NCI-H2171 (cell line): ENCODE measurements at places on chromosomes 12 and 14.

DNA sequence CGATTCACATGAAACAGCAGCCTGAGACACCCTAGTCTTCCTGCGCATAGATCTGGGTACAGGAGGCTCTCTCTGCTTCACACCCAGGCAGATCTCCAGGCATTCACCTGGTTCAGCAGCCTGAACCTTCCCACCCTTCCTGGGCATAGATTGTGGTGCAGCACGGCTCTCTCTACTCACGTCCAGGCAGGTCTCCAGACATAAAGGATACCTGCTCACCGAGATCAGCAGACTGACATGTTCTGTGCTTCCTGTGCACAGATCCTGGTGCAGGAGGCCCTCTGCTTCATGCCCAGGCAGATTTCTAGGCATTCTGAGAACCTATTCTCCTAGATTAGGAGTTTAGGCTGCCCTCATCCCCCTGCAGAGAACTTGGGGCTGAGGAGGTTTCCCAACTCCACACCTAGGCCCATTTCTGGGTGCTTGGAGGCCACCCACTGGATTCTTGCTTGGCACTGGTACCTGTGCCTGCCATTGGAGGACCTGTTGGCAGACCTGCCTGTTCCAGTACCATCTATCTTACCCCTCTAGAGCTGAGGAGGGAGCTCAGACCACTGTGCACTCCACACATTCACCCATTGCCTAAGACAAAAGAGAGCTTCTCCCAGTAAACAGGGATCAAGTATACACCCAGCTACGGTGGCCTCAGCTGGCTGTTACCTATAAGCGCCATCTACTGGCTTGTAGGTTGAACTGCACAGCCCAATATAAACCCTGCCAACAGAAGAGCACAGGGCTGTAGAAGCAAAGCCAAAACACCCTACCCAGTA, 28.0 kb upstream of the GARIN6 start:
- no peak for DNase-seq

- DNase-seq, result no peak
These were observed 37.3 kb downstream of the PRKCH start for GRCh38 chr14:61358554-61359226.

- no peak for DNase-seq
These were observed 15.1 kb upstream of the DRAM1 start for GRCh38 chr12:101862245-101862644.

DNA sequence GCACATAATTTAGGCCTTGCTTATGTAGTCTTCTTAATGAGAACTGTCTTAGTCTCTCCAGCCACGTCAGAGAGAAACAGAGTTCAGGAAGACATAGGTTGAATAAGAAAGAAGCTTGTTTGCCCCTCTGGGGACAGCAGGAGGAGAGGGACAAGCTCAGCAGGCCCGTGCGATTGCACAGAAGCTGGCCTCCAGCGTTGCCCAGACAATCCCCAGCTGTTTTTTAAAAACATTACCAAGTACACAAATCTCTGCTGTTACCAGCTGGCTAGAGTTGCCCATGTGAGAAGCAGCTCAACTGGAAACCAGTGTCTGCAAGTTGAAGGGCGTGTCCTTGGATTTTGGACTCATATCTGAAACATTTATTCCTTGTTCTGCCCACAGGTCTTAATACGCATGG, 232.6 kb downstream of the EFCAB11 start:
- DNase-seq, result no peak

DNA sequence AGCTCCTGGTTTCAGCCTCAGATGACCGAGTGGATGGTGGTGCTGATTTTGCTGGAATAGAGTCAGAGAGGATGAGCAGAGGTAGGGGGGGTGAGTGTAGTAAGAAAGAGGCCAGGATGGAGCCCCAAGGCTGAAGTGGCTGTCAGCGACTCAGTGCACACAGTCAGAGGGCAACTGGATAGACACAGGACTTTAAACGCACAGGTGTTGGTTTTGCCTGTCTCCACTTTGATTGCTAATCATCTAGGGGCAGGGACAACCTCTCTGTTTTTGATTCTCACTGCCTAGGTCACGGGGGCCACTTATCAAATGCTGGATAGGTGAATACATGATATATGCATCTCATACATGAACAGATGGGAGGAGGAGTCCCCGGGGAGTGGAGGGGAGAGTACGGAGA, 99.5 kb downstream of the EGLN3 start:
- DNase-seq, result peak; percentile 81

GRCh38 chr12:12622418-12622817, 10.7 kb downstream of the CREBL2 start:
- no peak for DNase-seq

GRCh38 chr12:49187184-49187583, 1.7 kb downstream of the TUBA1A start:
- peak; percentile 16 for DNase-seq

DNA sequence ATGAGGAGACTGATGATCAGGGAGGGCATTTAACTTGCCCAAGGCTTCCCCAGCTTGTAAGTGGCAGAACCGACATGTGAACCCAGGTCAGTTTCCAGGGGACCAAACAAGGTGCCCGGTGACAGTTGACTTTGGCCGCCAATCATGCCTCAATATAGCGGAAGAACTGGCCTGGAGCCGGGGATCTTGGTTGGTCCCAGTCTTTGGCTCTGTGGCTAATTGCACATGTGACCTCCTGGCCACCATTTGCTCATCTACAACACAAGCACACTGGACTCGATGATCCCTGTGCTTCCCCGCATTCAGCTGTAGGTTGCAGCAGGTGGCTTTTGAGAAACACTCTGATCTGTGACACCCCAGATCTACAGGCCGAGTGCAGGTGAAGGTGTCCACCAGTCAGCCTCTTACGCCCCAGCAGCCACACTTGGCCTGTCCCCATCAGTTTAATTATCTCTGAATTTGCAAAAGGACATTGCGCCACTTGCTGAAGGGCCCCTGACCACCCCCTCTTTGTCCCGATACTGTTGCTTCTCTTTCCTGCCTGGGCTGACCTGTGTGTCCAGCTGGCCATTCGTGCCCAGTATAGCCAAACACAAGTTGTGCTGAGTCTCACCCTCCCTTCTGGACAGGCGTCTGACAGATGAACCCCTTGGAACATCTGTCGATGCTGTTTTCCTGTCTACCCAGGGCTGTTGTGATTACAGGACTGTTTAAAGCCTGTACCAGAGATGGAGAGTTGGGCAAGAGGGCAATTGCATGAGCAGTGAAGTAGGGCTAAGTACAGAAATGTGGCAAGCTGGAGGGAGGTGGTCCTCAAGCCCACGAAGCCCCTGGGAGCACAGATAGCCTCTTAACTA, 14.1 kb downstream of the ACACB start:
- DNase-seq, result no peak

GRCh38 chr12:69744109-69744508, 5.4 kb downstream of the RAB3IP start:
- DNase-seq, result no peak

GRCh38 chr14:33811721-33812120, 139.2 kb downstream of the EGLN3 start:
- no peak for DNase-seq

- DNase-seq, result no peak
These were observed 95.8 kb downstream of the C12orf42 start for GRCh38 chr12:103399986-103400385.

- no peak for DNase-seq
These were observed 251.4 kb downstream of the MSRB3 start for GRCh38 chr12:65529771-65530435.

DNA sequence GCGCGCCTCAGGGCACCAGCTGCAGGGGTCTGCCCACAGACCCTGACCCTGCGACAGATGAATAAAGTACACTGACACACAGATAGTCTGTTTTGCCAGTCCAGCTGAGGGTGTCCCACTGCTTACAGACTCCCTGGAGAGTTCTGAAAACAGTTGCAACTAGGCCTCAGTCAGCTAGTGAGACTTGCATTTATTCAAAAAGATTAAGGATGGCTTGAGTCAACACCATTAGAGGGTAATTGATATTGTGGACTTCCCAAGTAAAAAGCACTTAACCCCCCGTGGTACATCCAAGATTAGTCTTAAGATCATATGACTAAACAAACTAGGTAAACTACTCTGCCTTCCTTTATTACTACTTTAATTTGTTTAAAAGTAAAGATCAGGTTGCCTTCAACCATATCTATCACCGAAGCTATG, 11.1 kb upstream of the PSEN1 start:
- DNase-seq, result no peak

DNA sequence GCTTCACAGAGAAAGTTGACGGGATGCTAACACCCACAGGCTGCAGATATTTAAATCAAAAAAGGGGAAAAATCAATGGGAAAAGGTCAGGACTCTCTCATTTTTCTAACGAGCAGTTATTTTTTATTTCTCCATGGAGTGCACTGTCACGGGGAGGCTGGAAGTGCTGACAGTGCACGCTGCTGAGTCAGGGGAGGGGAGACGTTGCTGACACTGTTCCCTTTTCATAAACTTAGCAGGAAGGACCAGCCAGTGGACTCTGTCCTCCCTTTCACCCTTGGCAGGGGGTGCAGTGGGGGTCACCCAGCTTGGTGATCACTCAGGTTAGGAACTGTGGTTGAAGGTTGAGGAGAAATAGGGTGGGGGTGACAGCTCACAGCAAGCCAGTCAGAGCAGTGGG, 65.6 kb upstream of the FUT8 start:
- no peak for DNase-seq

GRCh38 chr12:111434680-111435338, 29.1 kb downstream of the SH2B3 start:
- DNase-seq, result no peak

- DNase-seq, result no peak
These were observed 4.2 kb upstream of the SLC8A3 start for GRCh38 chr14:70192915-70193314.

DNA sequence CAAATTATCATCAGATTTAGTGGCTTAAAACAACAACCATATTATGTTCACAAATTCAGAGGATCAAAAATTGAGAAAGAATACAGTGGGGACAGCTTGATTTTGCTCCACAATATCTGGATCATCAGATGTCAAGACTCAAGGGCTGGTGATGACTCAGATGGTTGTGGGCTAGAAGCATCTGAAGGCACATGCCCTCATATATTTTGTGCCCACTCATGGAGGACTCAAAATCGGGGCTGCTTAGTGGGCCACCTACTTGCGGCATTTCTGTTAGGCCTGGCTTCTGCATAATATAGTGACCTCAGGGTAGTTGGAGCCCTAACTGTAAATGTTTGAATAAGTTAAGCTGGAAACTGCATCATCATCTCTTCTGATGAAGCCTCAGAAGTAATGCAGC, 584.5 kb downstream of the SLC16A7 start:
- no peak for DNase-seq

DNA sequence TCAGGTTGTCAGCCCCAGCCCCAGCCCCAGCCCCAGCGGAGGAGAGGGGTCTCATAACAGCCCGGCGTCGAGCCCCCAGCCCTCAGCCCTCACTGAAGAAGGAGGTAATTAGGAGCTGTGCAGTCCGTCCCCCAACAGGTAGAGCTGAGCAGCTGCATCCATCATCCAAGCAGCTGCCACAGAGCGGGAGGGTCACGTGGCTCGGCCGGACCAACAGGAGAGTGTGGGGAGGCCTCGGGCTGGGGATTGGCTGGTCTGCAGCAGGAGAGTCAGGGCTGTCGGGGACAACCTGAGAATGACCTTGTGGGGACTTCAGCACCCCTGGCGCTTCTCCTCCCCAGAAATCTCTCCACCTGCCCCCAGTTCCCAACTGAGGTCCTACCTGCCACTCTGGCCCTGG, 29.6 kb downstream of the SMUG1 start:
- DNase-seq, result peak; percentile 84

DNA sequence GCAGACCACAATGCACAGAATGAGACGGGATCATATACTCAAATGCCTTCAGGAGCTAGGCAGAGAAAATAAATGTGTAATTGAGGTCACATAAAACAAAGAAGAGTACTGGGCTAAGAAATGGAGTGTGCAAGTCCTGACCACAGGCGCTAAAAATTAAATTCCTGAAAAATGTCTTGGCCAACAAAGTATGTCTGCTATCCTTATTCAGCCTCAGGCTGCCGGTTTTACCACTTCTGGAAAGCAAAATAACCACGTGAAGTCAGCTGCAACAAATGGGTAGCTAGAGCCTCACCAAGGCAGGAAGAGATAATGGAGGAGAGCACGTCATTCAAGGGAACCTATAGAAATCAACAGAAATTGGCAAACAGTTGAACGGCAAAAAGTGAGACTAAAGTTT, 3.1 kb downstream of the PYGL start:
- no peak for DNase-seq

DNA sequence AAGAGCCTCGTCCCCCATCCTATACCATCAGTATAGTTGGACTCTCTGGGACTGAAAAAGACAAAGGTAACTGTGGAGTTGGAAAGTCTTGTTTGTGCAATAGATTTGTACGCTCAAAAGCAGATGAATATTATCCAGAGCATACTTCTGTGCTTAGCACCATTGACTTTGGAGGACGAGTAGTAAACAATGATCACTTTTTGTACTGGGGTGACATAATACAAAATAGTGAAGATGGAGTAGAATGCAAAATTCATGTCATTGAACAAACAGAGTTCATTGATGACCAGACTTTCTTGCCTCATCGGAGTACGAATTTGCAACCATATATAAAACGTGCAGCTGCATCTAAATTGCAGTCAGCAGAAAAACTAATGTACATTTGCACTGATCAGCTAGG, 13.6 kb downstream of the ARHGAP5 start:
- DNase-seq, result no peak

DNA sequence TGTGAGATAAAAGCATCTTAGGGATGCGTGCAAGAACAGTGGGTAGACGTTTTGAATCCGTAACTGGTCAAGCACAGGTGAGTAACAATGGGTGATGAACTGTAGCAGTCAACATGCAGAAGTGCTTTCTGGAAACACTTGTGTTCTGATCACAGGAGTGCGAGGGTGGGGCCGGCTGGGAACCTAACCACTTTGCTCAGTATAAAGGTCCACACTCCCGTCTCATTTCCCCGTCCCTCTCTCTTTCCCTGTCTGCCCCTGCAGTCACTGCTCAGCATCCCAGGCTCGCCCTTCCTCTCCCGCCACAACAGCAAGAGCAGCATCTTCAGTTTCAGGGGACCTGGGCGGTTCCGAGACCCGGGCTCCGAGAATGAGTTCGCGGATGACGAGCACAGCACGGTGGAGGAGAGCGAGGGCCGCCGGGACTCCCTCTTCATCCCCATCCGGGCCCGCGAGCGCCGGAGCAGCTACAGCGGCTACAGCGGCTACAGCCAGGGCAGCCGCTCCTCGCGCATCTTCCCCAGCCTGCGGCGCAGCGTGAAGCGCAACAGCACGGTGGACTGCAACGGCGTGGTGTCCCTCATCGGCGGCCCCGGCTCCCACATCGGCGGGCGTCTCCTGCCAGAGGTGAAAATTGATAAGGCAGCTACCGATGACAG, 127.1 kb downstream of the FIGNL2 start:
- DNase-seq, result no peak

GRCh38 chr14:63874223-63874622, 21.4 kb downstream of the SYNE2 start:
- DNase-seq, result no peak

DNA sequence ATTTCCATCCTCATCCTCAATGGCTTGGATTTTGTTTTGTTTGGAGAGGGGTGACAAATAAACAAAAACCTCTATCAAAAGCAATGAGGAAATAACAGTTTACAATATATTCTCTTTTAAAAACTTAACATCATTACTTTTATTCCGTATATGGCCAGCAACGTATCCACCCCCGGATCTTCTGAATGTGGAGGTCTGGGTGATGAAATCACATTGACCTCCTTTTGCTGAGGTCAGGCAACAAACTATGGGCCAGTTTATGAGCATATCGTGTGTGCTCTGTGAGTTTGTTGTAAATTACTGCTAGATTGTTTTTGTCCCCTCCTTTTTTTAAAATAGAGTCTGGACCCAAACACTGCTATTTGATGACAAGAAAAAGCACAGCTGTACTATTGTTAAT, 178.1 kb downstream of the BCAT1 start:
- no peak for DNase-seq
